Breast epithelium (tissue), 4 donors: ENCODE measurements at places on chromosomes 11 and 22. TPM values are rescaled to one million over a fixed set of nuclear protein-coding genes. Genes with fewer than 3 reads are reported as not detected.

Gene ART1
- not detected for total RNA-seq

Gene ENTHD1
- total RNA-seq: not detected

DNA sequence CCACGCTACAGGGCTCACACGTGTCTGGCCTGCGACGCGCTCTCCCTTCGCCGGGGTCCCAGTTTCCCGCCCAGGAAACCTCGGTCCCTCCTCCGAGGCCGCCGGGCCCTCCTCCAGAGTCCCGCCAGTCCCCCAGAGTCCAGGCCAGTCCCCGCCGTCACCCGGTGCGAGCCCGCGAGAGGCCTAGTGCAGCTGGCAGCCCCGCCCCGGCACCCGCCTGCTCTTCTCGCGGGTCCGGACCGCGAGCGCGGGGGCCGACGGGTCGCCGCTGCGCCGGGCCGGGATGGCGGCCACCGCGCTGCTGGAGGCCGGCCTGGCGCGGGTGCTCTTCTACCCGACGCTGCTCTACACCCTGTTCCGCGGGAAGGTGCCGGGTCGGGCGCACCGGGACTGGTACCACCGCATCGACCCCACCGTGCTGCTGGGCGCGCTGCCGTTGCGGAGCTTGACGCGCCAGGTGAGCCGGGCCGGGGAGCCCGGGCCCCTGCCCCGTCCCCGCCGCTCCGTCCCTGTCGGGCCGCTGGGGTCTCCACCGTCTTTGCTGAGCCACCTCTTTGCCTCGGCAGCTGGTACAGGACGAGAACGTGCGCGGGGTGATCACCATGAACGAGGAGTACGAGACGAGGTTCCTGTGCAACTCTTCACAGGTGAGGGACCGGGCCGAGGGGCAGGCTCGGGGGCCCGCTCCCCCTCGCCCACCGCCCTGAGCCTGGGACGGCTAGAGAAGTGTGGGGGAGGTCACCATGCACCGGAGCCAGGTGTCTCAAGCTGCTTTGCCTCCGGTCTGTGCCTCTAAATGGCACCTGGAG, at the start of gene PTPMT1:
PTPMT1 (plus strand) TSS at position 260 of the 809 bp plus-strand sequence; CDS start at position 284, 24 bp downstream.
- peak; percentile 64 for DNase-seq

DNA sequence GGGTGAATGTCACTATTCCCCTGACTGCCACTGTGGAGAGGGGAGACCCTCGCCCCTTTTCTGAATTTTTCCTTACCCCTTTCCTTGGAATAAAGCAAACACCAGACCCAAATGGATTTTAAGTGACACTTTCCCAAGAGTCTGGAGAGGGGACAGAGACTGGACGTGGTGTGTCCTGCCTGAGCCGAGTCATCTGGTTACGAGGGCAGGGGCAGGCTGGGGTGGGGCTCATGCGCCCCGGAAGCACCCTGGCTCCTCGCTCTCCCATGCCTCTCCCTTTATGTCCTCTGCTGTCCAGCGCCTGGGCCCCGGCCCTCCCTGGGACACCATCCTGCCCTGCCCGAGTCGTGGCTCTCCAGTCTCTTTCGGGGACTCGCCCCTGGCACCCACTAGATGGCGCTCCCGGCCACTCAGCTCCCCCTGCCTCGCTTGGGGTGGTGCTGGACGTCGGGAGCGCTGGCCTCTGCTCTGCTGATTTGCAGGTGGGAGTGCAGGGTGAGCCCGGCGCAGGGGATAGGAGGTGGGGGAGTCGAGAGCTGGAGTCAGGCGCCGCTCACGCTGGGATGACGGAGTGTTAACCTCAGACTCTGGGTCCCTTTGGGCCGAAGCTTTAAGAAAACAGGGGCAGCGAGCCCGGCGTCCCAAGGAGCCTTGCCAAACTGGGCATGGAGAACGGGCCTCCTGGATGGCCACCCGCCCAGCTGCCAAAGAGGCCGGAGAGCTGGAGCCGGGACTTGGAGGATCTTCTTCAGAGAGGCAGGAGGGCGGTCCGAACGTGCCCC, 89.8 kb downstream of the RPS6KA4 start:
- peak; percentile 60 for DNase-seq

DNA sequence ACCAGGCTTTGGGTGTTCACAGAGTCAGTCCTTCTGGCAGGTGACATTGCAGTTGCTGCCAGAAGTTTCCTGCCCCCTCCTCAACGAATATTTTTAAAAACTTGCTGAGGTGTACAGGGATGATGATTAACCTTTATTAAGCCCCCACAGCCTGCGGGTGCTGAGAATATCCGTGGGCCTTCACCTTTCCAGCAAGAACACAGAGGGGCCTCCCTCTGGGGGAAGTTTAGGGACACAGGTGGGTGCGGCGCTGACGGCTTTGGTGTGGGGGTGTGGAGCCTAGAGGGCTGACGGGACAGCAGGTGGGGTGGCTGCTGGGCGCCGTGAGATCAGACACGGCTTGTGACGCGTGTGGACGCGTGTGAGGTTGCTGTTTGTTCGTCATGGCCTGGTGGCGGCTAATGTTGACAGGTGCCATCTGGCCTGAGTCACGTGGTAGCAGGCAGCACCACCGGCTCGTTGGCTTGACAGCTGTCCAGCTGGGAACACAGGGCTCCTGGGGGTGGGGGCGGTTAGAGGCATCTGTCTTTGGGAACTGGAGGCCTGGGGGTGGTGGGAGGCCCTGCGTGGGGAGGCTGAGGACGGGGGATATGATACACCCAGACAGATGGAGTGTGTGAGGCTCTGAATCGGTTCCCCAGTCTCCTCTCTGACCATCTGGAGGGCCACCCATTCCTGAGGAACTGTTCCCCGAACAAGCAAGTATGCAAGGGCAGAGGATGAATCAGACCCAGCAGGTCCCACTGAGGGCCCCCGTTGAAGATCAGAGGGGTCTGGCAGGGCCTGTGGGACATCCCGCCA, 12.5 kb upstream of the LRRC10B start:
- no peak for DNase-seq

GRCh38 chr22:32920734-32921133, 119.2 kb downstream of the TIMP3 start:
- DNase-seq: no peak

- DNase-seq: no peak
These were observed 78.9 kb downstream of the DBX1 start for GRCh38 chr11:20081336-20081735.

GRCh38 chr22:22235558-22235957, 9.0 kb upstream of the VPREB1 start:
- no peak for DNase-seq

- no peak for DNase-seq
These were observed 61.9 kb downstream of the EHF start for GRCh38 chr11:34682825-34683224.
